Left forelimb (tissue), 1 donor: ENCODE measurements at places on chromosomes 2 and 18.

DNA sequence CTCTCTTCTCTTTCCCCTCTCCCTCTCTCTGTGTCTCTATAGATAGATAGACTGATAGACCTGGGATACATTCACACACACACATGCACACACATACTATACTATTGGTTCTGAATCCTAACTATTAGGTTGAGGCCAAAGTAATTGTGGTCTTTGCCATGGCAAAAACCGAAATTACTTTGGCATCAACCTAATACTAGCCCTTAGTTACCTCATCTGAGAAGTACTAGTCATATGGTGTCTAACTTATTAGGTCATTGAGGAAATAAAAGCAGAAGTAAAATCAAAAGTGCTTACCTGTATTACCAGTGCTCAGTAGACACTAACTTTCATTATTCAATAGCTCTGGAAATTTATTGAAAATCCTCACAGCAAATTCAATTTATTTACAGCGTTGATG, 451.5 kb downstream of the EPHA4 start:
- DNase-seq: no peak

DNA sequence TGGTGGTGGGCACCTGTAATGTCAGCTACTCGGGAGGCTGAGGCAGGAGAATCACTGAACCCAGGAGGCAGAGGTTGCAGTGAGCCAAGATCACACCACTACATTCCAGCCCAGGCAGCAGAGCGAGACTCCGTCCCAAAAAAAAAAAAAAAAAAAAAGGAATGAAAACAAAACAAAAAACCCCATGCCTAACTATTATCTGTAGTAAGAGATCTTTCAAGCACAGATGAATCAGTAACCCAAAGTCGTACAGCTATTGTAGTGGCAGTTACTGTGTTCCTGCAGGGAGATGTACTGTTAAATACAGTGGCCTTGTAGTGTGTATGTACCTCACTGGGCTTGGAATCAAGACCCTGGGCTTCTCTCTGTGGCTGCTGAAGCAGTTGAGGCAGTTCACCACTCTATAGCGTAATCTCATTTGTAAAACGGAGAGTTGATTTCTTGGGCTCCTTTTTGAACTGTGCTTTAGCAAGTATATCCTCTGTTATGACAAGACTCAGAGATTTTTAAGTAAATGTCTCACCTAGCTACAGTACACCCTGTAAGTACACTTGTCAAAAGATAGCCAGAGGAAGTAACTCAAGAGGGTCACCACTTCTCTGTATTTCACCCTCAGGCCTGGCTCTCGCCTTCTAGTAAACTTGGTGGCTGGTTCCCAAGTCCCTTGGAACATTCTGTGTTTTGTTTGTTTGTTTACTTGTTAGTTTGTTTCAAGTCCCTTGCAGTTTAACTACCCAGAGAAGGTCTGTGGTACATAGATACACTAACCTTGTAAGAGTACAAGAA, 109.6 kb upstream of the FOSL2 start:
- DNase-seq: no peak

GRCh38 chr2:98252038-98252773, 94.0 kb upstream of the CNGA3 start:
- no peak for DNase-seq

GRCh38 chr2:105969552-105969951, 224.5 kb downstream of the UXS1 start:
- DNase-seq: no peak

- DNase-seq: no peak
Measured at GRCh38 chr2:104875262-104875661, 21.3 kb downstream of the POU3F3 start.

DNA sequence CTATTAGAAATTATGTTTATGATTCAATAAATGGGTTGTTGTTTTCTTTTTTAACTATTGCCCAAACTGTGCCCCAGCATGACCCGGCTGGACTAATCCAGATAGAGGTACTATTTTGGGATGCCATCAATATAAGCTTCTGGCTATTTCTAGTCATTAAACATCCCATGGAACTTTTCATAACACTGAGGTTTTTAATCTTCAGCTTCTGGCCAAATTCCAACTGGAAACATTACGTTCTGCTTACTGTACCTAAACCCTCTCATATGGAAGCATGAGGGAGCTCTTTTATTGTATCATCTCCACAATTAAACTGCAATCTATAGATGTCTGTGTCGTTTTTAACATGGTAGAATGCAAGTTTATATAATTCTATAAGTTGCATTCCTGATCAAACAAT, 674.7 kb downstream of the ARHGAP15 start:
- DNase-seq: no peak

- peak; percentile 26 for DNase-seq
Measured at GRCh38 chr2:45145073-45145899, 136.0 kb upstream of the SIX2 start.

- peak; percentile 61 for DNase-seq
Measured at GRCh38 chr2:240522406-240522805, 35.4 kb downstream of the ANKMY1 start.

DNA sequence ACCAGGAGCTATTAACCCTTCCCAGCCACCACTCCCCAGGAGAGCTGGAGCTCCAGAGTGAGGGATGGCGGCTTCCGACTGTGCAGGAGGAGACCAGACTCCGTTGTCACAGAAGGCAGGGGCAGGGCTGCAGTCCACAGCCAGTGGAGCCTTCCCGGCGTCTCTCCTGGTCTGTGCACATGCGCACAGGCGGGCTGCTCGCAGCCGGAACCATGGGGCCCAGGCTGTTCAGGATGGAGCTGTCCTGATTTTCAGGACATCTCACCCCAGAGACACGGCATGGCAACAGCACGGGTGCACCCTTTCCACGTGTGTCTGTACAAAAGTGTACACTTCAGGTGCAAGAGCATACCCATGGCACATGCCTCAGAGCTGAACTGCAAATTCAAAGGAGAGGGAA, 28.9 kb downstream of the EIPR1 start:
- DNase-seq: no peak
